ENCODE measurements at places on chromosomes 2 and 18.
A peak's percentile ranks its signal among the peaks of the same experiment; 100 is the strongest.

GRCh38 chr2:151357359-151357758 is at the start of gene TNFAIP6:
Gene TNFAIP6 (plus strand): TSS chr2:151357592. CDS start chr2:151357667, 75 bp downstream.
- no peak for DNase-seq

DNA sequence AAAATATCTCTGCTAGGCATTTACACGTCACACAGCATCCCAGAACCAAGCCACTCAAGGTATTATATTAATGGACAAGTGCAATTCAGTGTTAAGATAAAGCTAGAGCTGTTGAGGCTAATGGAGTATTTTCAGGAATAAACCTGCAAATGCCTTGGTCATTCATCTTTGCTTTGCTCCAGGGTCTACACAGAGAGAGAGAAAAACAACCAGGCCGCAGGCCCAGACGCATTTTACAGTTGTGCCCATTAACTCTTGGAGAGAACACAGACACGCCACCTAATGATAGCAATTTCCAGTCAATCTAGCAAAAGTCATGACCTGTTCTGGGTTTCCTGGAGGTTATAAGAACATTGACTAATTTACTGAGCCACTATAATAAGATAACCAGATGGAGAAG is 829.3 kb downstream of the LRRTM4 start:
- no peak for DNase-seq

DNA sequence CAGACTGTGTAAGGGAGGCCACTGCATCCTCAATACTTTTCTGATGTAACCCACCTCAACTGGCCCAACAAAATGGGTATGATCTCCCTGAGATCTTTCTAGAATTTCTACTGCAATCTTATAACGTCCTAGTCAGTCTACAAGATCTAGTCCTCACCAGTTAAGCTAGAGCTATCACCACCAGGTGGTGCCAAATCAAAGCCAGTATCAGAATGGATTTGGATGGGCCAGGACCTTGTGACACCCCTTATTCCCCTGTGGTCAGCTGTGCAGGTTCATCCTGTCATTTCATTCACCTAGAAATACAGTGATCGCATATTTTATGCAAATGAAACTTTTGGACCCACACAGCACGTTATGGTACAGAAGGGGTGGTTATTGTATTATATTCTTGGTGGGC is 90.3 kb downstream of the OLA1 start:
- no peak for DNase-seq

DNA sequence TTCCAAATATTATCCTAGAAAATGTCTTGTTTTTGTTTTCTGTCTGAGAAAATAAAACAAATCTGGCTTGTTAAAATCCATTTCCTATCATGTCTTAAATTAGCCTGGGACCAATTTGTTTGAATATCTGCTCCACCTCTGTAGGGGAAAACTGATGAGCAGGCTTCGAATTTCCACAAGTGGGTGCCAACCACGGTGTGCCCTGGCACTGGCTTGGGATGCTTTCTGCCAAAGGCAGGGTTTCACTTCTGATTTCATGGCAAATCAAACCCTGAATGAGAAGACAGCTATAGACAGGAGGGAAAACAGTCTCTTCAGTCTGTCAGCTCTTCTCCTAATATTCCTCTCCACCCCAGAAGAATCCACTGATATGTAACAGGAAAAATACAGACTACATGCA is 33.7 kb upstream of the STAT4 start:
- DNase-seq: peak; percentile 65

DNA sequence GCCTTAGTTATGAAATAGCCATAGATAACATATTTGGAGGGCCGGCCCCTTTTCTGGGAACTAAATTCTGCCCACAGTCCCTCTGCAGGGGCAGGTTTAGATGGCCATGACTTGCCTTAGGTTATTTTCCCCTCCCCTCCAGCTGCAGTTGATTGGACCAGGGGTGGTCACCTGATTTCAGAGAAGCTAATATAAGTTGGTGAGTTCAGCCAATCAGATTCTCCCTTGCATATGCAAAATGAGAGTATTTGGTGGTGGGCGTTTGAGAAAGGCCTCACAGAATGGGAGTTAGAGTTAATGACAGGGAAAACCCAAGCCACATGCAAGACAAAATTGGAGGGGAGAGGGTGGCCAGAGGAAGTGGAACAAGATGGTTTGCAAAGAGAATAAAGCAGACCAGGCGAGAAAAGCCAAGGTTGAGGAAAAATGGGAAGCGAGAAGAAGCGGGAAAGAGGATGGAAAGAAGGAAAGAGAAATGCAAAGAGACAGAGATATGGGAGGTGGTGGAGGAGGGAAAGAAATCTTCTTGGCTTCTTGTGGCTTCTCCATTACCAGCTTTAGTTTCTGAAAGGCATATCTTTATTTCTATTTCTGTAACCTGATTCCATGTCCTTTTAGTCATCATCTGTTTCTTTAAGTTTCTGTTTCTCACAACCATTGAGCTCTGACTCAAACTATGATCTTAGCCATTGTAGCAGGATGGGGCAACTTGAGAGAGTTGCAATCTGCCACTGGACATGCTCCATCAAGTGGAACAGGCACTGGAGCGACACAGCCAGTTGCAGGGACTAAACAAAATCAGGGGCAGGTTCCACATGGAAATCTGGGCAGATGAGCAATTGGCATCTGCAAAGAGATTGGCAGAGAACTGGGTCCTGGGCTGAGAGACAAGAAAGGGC is 108.1 kb upstream of the SIX3 start:
- DNase-seq: no peak

DNA sequence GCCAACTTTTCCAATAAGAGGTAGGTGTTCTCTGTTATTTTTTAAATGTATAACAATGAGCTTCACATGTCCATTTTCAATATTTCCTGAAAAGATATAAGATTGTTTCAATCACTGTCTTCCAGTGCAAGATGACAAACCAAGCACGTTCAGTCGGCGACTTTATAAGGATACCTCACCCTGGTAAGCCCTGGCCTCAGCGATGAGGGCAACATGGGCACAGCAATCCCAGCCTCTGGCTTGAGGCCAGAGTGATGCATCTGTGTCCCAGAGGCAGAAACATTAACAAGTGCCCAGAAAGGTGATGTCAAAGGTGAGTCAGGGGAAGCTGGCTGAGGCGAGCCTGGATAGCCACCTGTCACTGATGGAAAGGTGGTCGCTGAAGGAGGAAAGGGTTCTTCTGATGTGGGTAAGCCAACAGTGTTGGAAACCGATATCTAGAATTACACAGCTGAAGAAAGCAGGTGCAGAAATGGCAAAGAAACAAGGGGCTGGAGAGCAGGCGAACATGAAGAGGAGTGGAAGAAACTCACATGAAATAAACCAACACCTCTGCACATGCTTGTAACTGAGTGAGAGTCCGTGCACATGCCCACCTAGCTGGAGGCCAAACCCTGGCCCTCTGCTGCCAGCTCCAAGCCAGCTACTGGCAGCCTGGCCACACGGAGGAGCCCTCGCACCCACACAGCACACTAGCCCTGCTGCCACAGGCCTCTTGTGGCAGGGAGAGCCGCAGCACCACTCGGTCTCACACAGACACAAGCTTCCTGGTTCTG is 65.5 kb downstream of the FBXO15 start:
- no peak for DNase-seq

DNA sequence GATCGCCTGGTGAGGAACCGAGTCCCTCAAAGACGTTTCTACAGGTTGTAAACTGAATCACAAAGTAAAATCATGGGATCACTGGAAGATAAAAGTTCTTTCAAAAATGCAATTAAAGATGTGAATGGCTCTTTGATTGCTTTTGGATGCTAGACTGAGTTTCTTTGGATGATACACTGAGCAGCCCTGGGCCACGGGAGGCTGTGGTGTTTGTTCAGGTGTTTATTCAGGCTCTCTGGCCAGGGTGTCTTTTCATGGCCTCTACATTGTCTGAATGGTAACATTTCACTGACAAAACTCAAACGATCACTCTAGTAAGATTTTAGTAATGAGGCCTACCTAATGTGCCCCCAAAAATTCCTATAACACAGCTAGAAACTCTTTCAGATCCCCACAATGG is 48.4 kb upstream of the SPATS2L start:
- no peak for DNase-seq

GRCh38 chr2:85714841-85715240 is 20.7 kb downstream of the GNLY start:
- no peak for DNase-seq

DNA sequence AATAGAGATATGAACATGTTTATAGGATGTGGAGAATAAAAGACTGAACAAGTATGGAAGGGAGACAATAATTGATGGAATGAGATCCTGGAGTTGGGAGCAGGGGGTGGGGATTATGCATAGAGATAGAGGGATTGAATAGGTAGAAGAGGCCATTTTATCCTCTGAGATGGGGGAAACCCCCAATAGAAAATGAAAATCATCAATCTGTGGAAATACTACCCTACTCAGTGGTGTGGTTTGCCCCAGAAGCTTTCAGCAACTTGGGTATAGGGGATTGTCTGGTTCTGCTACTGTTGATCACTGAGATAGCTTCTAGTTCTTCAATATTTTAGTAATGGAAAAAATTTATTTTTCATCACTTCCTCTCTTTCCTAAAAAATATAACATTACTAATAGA is 41.1 kb upstream of the RMND5A start:
- DNase-seq: no peak

GRCh38 chr2:160228141-160228917 is 28.3 kb upstream of the ITGB6 start:
- DNase-seq: no peak

GRCh38 chr18:62187543-62188510 is 772 bp downstream of the RELCH start:
- DNase-seq: peak; percentile 51

GRCh38 chr2:240557101-240557751 is 562 bp downstream of the ANKMY1 start:
- DNase-seq: no peak

- no peak for DNase-seq
Observed at GRCh38 chr2:100446696-100447095, 23.6 kb upstream of the NMS start.

GRCh38 chr2:129892360-129892759 is 87.1 kb upstream of the RAB6C start:
- no peak for DNase-seq

DNA sequence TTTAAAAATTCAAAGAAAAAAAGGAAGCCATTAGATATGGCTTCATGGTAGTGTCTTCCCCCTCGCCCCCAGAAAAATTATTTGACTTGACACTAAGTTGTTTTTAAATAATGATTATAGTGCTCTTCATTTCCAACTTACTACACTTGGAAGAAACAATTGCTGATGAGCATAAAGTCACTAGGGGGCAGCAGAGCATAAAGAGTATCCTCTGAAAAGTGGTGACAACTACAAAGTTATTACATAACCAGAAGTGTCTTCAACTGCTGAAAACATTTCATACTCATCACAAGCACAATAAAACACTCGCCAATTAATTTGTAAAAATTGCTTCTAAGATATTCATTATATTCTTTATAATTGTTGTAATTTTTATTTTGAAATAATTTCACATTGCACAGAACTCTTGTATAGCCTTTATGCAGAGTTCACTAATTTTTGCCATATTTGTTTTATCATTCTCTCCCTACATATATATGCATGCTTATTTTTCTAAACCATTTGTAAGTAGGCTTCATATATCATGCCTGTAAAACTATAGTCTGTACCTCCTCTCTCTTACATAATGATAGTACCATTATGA is 54.9 kb downstream of the EXOC6B start:
- peak; percentile 65 for DNase-seq

DNA sequence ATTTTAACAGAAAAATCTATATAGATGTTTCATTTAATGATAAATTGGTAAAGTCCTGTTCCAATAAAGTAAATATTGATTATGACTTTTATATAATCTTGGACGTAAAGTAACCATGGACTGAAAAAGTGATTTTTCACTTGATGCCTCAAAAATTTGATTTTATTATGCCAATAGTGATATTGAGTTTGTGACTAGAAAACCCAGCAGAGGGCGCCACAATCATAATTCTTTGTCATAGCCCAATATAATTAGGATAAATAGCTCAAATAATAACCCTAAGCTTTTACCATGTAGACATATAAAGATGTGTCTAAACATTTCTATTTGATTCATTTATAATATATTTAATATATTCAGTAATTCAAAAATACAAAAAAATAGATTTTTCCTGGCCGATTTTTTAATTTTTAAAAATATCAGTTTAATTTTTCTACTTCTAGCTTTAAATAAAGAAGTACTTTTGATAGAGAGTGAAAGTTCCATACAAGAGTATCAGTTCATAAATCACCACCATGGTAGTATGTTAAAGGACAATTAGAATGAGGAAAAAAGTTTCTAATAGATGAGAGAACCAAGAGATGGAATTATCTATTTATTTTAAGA is 30.7 kb downstream of the CAMKMT start:
- DNase-seq: peak; percentile 54

DNA sequence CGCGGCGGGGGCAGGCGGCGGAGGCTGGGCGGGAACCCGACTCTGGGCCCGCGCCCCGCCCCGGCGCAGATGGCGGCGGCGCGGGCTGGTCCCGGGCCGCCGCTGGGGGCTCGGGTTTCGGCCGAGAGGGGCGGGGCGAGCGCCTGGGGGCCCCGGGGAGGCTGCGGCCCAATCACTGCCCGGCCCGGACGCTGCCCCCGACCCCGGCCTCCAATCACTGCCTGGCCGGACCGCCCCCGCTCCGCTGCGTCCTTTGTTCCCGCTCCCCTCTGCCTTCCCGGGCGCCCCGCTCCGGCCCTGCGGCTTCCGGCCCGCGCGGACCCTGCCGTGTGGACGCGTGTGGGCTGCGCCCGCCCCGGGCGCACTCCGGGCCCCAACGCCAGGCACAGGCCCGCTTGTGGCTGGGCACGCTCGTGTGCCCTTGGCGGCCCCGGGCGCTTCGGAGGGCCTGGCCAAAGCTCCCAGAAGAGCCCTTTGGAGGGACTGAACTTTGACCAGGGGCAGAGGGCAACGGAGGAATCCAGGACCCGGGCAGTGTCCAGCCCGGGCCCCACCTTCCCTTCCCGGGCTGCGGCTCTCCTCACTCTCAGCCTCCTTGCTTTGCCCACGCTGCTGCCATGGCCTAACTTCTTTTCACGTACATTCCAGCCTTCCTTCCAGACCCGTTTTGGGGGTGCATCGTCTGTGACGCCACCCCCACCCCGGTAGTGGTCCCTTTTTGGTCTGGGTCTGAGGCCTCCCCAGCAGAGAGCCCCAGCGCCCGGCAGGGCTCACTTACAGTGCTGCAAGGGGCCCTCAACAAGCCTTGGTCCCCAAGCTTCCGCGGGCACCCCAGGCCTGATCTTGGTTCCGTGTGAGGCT is 27.1 kb upstream of the PTMA start:
- DNase-seq: peak; percentile 88
